Hepatic stellate cell (primary cell): ENCODE measurements at places on chromosomes 2 and 18.

GRCh38 chr2:45856391-45857274 is 205.2 kb downstream of the PRKCE start:
- DNase-seq, result no peak

GRCh38 chr18:8841781-8842485 is 136.6 kb downstream of the MTCL1 start:
- no peak for DNase-seq

DNA sequence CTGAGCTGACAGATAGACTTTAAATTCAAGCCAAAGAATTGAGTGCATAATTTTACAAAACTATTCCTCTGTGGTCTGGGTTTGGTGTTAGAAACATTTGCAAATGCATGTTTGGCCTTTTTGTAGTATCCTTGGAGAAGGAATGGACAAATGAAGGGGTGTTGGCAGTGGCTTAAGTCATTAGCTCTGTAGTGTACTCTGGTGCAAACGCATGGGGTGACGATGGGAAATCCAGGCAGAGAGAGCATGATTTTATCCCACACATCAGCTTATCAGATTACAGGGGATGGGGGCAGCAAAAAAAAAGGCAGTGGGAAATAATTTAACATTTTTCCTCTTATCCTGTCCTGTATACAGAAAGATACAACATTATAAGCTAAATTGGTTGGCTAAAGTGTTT is 320.6 kb downstream of the ZNF516 start:
- no peak for DNase-seq

DNA sequence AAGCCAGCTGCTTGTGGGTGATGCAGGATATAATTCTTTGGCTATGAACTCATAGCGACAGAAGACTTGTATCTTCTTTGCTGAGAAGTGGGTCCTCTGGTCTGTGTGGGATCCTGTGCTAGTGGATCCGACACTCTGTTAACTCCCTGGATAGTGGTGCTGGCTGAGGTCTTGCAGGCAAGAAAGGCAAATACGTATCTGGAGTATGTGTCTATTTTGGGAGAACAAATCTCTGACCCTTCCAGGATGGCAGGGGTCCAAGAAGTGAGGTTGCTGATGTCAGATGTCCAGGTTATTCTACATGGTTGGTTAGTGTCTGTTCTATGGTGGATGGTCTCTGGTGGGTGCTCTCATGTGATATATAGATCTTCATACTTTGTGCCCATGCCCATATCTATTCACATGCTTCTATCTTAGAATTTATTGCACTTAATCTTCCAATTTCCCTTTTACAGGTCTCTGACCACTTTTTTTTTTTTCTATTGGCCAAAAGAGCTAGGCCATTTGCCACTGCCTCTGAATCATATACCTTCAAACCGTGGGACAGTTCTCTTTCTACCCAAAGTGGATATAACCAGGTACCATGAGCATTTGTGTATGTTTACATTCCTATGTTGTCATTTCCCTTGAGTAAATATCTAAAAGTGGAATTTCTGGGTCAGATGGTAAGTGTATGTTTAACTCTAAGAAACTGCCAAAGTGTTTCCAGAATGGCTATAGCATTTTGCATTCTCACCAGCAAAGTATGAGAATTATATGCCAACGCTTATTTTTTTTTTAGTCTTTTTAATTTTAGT is 45.1 kb upstream of the RBMS1 start:
- no peak for DNase-seq

DNA sequence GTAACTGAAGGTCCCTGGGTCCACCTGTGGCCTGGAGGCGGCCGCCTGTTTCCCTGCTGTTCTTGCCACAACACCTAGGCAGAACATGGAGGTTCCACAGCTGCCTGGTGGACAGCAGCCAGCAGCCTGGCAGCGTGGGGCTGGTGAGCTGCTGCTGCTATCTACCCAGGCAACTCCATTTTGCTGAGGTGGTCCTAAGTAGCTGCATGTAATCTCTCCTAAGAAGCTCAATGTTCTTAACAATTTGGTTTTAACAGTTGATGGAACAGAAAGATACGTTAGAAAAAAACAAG is 66.7 kb downstream of the NDUFA10 start:
- no peak for DNase-seq

DNA sequence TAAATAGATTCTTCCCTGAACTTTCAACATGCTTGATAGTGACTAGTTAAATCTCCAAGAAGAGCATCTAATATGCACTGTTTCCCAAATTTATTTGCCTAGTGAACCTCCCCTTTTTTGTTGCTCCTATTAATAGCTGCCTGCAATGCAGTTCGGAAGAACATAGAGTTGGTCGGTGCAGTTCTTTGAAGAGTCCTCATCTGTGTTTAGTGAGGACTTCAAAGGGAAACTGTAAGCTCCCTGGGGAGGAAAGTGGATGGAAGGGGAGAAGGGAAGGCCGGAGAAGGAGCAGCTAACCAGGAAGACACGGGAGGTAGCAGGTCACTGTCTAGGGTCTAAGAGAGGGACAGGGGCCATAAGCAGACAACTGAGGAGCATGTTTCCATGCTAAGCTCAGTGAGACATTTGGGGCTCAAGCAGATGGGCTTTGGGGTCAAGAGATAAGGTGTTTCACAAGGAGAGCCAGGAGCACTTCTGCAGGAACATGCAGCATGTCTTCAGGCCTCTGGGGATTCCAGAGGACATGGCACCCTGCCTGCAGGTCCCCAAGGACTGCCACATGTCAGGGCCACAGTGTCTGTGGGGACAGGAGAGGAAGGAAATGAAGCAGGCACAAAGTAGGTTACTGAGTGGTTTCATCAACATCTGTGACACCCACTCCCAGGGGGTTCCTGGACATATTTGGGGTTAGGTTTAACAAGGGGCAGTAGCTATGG is 48.7 kb upstream of the ANXA4 start:
- DNase-seq, result no peak

DNA sequence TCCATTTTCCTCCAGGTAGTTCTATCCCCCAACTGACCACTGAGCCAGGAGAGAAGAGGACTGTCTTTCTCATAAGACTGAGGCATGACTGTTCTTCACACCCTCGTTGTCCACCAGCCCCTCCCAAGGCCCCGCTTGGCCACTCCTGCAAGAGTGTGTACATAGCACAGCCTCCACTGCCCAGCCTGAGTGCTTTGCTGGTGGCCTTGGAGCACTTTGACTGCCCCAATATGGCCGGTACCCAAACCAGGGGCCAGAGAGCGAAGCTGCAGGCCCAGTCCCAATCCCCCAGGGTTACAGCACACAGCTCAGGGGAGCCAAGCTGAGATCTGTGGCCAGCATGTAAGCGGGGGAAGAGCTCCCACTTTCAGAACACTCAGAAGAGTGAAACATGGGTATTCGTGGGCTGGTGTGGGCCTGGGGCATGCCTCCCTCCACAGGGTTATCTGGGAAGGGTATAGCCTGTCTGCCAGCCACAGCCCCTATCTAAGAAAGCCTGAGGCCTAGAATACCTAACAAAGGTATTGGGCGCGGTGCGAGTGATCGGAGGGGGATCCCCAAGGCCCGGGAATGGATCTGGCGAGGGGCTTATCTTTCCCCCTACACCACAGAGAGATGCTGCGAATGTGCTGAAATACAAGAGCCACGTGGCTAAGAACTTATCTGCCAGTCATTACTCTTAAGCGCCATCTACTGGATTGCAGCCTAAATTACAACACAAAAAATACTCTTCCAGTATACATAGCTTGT is 163.8 kb downstream of the WDPCP start:
- peak; percentile 11 for DNase-seq

DNA sequence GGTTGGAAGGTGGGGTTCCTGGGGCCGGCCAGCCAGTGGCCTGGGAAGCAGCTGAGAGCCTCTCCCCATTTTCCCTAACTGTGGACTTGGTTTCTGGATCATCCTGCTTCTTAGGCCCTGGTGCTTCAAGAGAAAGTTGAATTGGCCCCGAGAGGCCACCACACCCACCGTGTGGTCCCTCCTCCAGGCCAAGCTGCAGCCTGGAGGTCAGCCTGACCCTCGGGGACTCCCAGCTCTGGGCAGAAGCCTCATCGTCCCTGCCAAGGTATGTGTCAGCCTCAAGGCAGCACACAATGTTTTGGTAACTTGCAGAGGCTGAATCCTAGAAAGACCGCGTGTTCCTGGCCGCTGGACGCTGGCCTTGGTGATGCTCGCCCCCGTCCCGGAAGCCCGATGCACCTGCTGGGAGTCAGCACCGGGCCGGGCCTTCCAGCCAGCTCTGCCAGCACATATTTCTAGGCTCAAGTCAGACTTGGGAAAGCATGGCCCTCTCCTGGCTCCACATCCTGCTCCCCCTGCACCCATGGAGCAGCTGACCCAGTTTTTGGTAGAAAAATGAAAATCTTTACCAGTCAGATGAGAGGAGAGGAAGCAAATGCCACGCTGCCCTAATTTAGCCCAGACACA is 72.6 kb downstream of the ACTR2 start:
- DNase-seq, result peak; percentile 72

DNA sequence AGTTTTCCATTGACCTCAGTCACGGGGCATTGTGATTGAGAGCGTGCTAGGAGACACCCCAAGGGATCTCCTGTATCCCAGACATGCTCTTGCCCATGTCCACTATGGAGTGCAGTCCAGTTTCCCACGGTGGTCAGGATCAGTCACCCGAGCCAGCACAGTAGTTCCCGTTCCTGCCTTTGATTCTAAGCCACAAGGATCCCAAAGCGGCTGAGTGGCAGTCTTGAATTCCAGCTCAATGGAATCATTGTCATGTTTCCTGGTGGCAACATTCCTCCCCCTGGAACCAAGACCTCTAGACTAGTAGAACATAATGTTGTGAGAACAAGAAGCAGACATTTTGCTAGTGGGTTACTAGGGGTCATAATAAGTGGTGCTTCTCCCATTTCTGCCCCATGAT is 154.3 kb downstream of the SEPTIN10 start:
- DNase-seq, result peak; percentile 78

DNA sequence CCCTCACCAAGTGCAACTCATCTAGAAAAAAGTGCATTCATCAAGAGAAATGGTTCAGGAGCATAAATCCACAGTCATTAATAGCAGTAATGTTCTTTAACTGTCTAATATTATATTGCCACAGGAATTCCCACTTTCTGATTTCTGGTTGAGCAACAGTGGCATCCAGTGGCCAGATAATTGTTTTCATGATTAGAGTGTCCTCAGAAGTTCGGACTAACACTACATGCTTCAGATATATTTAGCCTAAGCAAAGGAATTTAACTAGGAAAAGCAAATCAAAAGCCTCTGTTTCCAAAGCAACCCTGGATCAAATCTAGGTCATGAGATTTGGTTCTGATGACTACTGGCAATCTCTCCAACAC is 9.8 kb upstream of the ERBB4 start:
- peak; percentile 6 for DNase-seq

GRCh38 chr2:196989496-196989895 is 63.0 kb upstream of the PGAP1 start:
- no peak for DNase-seq

DNA sequence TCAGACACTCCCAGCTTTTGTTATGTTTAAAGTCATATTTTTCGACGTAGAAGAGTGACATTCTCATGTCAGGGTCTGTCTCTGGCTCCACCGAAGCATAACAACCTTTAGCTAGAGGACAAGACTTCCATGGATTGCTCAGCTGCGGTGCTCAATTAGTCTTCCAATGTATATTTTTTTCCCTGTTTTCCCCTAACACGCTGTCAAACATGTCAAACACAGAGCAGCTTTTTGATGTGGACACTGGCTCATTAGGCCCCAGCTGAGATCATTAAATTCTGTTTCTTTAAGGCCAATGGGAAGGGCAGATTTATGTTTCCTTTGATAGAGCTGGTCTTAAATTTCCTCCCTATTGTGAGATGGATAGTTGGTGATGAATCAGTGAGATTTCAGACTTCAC is 525.4 kb downstream of the PIK3C3 start:
- DNase-seq, result no peak

- no peak for DNase-seq
These were observed 10.0 kb downstream of the INPP4A start for GRCh38 chr2:98454500-98455235.

- no peak for DNase-seq
These were observed 541.4 kb downstream of the PARD3B start for GRCh38 chr2:205086662-205087061.

DNA sequence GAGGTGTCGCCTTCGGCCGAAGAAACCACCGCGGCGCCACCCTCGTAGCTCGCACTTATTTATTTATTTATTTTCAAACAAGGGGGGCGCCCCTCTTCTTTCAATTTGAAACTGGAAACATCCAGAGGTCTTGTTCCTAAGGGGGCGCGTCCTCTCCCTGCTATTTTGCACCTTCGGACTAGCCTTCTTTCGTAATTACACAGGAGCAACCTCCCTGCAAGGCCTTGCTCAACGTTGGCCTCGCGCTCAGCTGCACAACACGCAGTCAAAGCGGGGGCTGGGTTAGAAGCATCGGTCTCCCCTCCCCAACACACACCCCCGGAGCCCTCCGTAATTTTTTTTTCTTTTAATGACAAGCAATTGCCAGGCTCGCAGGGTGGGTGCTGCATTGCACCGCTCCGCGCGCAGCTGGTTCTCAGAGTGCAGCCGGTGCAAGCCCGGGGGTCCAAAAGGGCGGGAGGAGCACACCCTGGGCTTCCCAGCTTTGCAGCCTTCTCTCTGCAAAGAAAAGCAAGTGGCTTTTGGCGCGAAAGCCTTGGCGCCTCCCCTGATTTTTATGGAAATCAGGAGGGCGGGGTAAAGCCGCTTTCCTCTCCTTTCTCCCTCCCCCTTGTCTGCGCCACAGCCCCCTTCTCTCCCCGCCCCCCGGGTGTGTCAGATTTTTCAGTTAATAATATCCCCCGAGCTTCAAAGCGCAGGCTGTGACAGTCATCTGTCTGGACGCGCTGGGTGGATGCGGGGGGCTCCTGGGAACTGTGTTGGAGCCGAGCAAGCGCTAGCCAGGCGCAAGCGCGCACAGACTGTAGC is at the start of gene MYCN:
MYCN (plus strand) TSS at position 697 of the 807 bp plus-strand sequence. CDS start 1,515 bp downstream, outside the sequence.
- DNase-seq, result no peak

DNA sequence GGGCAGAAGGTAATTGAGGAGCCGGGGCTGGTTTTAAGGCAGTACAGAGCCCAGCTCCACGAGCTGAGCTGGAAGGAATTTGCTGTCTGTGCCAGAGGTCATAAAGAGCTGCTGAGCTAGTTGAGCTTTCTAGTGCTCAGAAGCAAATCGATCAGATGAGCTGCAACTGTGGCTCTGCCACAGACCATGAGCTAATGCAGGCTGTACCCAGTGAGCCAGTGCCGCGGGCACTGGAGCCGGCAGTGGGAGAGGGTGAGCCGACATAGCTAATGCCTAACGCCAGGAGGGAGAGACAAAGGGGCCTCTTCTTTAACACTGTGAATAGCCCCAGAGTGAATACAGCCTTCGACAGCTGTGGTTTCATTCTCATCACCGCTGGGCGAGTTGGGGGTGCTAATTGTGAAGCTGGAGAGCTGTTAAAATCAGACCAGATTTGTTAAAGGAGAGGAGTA is 410.1 kb upstream of the TCF4 start:
- no peak for DNase-seq

- DNase-seq, result no peak
These were observed 33.7 kb downstream of the LCT start for GRCh38 chr2:135803278-135803677.

DNA sequence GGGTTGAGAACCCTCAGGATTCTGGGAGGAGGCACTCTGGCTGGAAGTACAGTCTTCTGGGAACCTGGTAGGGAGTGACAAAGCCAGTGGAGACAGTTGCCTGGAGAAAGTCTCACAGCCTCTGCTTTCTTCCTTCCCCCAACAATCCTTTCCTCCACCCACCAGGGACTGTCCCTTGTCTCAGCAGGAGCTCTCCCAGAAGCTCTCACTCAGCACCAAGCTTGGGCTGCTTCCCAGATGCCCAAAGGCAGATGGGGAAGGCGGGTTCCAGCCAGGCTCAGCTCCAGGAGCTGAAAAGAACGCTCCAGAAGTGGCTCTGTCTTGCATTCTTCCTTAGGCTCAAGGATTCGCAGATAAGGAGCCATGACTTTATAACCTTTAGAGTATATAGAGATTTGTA is 7.6 kb upstream of the NAGK start:
- no peak for DNase-seq

GRCh38 chr2:10254373-10255188 is 48.1 kb upstream of the HPCAL1 start:
- DNase-seq, result no peak
